RPMI7951 (cell line): ENCODE measurements at places on chromosomes 16 and 17.

GRCh38 chr17:44780845-44781480 is 22.2 kb downstream of the ADAM11 start:
- no peak for DNase-seq

DNA sequence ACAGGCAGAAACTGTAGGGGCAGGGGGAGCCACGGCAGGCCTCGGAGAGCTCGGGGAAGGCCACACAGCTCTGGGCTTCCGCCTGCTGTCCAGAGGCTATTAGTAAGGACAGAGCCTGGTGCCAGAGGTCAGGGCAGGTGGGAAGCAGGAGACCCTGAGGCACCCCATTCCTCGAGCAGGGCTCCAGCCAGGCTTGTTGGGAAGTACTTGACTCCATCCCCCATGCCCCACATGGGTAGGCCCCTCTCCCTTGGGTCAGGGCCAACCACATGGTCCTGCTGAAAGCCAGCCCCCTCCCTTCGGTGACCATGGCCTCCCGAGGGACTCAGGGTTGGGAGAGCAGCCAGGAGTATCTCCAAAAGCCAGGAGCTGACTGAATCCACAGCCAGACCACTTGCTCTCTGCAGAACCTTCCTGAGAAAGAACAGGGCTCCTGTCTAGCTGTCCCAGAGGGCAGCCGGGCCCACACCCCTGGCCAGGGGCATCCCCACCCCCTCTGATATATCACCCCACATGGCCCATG is 17.4 kb upstream of the MPRIP start:
- no peak for DNase-seq

DNA sequence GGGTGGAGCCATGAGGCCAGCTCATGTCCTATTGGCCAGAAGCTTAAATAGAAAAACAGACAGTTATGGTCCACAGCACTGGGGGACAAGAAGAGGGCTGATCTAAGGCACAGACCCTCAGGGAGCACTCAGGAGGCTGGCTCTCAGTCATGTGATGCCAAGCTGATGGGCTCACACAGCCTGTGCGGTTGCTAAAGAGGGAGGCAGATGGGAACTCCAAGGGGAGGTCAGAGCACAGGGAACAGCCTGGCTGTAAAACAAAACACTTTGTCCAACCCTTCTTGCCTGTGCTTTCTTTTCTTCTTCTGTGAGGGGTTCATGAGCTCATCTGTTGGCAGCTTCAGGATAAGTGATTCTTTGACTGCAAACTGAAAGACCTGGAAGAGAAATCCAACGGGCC is 27.2 kb downstream of the CNTNAP1 start:
- DNase-seq: no peak

DNA sequence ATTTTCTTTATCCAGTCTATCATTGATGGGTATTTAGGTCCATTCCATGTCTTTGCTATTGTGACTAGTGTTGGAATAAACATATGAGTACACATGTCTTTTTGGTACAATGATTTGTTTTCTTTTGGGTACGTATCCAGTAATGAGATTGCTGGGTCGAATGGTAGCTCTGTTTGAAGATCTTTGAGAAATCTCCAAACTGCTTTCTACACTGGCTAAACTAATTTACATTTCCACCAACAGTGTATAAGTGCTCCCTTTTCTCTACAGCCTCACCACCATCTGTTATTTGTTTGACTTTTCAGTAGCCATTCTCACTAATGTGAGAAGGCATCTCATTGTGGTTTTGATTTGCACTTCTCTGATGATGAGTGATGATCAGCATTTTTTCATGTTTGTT is 103.7 kb downstream of the GOSR1 start:
- DNase-seq: peak; percentile 63

- peak; percentile 55 for DNase-seq
These were observed 20.0 kb downstream of the ST6GALNAC1 start for GRCh38 chr17:76623271-76624146.

GRCh38 chr17:4354862-4355514 is 11.5 kb downstream of the UBE2G1 start:
- DNase-seq: no peak

DNA sequence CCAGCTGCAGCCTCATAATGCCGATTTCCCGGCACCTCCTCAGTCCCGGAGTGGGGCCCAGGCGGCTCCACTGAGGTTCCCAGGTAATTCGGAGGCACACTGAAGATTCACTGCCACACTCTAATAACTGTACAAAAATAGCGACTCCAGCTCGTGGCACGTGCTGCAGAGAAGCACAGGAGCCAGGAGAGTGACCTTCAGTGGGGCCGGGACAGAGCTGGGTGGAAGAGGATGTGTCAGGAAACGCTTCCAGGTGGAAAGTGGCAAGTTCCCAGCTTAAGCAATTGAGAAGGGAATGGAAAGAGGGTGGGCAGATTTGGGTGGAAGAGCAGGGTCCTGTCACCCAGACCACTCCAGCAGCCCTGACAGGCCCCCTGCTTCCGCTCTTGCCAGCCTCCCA is 3.1 kb upstream of the TRAP1 start:
- no peak for DNase-seq

DNA sequence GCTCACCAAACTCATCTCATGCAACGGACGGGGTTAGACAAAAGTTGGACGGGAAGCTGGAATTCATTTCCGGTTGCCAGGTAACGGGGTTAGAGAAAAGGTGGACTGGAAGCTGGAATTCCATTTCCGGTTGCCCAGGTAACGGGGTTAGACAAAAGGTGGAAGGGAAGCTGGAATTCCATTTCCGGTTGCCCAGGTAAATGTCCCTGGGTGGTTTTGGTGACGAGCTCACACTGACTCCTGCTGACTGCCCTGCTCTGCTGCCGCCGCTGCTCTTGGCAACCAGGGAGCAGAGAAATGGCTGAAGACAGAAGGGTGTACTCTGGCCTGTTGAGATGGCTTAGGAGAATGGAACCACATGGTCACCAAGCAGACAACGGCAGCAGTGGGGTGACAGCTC is 170.3 kb upstream of the RPH3AL start:
- no peak for DNase-seq

DNA sequence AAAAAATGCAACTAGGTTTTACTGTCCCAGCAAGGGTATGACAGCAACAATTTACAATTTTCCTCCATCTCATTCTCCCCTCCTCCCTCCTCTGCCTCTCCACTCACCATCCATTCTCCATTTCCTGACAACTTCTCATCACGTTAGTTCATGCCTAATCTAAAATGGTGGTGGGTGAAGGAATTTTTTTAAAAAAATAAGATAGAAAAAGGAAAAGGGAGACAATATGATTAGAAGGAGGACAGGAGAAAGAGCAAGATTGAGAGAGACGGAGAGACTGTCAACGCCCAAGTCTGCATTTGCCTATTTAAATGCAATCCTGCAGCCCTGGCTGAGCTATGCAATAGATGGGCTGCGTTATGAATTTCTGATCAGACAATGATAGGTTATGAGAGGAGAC is 380.7 kb upstream of the PSMD7 start:
- DNase-seq: no peak

DNA sequence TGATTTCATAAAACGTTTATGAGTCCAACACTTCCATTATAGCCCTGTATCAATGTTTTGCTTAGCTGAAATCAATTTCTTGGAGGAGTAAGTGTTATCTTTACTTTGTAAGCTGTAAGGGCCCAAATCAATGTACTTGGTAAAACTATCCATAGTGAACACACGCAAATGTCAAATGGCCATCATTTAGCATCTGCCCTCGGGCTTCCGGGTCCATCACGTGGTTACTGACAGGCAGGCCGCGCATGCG is 687 bp upstream of the NARF start:
- no peak for DNase-seq

- DNase-seq: peak; percentile 16
These were observed at the start of gene ARHGAP27 for GRCh38 chr17:45432405-45433158. TSS of gene ARHGAP27 (minus strand) at chr17:45432870. CDS start at chr17:45430279, 2,591 bp downstream.
